CD8-positive, alpha-beta memory T cell (primary cell): ENCODE measurements at places on chromosomes 7 and 10.

GRCh38 chr7:129767120-129768015, 155.8 kb downstream of the NRF1 start:
- no peak for DNase-seq

- no peak for DNase-seq
Measured at GRCh38 chr10:100519311-100520051, at the start of gene SEC31B. SEC31B (minus strand) TSS chr10:100519861; CDS start chr10:100516952, 2,909 bp downstream.

- DNase-seq = no peak
Measured at GRCh38 chr7:33726582-33726981, 178.8 kb upstream of the BMPER start.

DNA sequence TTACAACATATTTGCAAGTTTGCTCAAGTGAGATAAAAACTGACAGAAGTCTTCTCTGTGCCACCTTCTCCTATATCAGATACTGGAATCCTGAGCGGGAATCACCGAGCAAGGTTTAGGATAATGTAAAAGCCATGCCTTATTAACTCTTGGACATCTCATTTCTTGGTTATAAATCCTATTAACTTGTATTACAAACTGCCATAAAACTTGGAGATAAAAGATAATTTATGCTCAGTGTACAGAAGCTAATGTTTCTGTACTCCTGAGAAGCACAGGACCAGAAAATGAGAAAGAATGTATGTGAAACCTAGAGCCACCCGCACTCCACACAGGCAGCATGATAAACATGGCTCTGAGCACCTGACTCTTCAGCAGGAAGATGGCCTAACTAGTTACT, 181.2 kb upstream of the NOBOX start:
- DNase-seq = no peak
